ENCODE measurements at places on chromosomes 4 and X.

GRCh38 chr4:102759831-102760644 lies 730 bp downstream of the MANBA start:
- no peak for DNase-seq

DNA sequence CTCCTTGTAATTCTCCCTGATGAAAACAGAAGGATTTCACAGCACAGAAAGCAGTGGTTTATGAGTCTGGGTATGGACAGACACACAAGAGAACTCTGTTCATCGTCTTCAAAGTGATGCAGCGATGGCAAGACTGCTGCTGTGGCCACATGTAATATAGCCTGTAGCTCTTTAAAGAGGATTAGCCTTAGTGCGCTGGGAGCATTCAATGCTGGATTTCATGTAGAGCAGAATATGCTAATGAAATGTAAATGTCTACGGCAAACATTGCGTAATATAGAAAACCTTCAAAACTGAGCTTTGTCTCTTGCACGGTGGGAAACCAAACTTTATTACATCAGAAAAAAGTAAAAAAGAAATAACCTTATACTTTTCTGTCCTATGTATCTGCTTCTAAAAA lies 42.9 kb downstream of the ALPK1 start:
- no peak for DNase-seq

- DNase-seq = no peak
Measured at GRCh38 chrX:19931146-19931545, 43.7 kb upstream of the SH3KBP1 start.

DNA sequence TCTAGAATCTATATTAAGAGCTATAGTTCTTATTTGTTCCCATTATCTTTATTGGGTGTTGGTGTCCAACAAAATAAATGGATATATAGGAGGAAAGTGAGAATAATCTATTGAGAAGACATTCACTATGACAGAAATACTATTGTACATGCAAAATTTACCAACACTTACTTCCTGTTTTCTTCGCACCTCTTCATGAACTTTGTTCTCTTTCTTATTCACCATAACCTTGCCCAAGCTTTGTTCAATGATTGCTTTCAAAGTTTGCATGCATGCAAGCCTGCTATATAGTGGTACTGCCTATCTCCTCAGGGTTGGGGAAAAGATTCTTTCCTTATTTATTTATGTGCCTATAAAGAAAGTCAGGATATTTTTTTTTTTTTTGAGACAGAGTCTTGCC lies 176.4 kb upstream of the JADE1 start:
- DNase-seq = no peak

- DNase-seq = no peak
Measured at GRCh38 chr4:153166716-153167501, 37.3 kb upstream of the TRIM2 start.

DNA sequence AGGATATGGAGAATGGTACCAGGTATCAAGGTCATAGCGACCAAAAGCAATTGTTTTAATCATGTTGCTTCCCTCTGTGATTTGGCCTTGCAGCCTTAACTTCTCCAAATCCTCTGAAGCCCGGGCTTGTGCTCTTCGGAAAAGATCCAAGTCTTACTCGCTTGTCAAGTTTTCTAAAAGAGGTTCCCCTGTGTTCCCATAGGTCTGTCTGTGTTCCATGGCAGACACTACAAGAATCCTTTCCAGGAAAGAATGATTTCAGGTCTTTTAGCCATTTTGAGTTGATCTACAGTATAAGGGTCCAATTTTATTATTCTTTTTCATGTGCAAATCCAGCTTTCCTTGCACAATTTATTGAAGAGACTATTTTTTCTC lies 710.6 kb upstream of the DIAPH2 start:
- no peak for DNase-seq

- no peak for DNase-seq
Measured at GRCh38 chr4:31183256-31183655, 463.1 kb downstream of the PCDH7 start.

DNA sequence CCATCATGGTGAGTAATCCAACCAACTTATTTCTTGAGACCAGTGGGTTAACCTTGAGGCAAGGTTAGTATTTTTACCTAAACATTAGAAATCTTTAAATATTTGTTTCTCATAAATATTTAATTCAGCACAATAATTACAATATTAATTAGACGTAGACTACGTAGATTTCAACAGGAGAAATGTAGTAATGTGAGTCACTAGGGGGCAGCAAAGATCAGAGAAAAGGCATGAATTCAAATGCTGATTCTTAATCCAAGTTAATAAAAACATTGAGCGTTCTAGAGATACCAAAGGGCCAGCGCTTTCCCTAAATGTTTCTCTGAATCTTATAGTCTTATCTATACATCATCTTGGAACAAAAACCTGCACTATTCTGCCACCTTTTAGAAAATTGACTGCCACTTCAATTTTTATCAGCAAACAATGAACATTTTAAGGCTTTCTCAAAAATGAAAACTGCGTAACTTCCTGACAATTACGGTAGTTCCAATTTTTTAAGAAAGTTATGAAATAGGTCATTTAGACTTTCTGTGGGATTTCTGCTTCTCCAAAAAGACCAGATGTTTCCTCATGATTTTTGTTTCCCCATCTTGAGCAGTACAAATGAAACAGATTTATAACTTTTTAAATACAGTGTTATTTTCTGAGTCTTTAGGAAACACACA lies 180.7 kb downstream of the GASK1B start:
- DNase-seq = peak; percentile 3

DNA sequence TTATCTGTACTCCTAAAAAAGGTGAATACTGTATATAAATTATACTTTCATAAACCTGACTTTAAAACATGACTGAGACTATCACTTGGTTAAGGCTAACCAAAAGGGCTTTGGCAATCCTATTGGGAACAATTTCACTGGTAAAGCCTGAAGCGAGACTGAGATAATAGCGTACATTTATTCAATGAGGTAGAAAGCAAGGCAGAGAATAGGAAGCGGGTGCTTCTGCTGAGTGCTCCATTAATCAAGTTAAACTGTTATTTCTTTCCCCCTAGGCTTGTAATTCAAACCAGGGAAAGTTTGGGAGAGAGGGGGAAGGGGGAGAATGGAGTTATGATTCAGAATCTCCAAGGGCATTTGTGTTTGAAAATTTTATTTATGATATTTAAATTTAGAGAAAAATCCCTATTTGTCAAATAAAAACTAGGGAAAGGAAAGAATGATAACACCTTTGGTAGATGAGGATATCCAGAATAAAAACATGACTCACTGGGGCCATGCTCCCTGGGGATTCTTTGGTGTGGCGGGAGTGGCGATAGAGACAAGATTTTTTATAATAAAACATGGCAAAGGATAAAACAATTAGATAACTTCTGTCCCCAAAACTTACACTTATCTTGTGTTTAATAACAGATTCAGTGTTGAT lies 34.6 kb upstream of the SORBS2 start:
- no peak for DNase-seq

- no peak for DNase-seq
Measured at GRCh38 chrX:21255032-21255618, 119.1 kb upstream of the CNKSR2 start.
